Bone marrow (tissue), 2 donors: ENCODE measurements at places on chromosomes 12 and 14.

DNA sequence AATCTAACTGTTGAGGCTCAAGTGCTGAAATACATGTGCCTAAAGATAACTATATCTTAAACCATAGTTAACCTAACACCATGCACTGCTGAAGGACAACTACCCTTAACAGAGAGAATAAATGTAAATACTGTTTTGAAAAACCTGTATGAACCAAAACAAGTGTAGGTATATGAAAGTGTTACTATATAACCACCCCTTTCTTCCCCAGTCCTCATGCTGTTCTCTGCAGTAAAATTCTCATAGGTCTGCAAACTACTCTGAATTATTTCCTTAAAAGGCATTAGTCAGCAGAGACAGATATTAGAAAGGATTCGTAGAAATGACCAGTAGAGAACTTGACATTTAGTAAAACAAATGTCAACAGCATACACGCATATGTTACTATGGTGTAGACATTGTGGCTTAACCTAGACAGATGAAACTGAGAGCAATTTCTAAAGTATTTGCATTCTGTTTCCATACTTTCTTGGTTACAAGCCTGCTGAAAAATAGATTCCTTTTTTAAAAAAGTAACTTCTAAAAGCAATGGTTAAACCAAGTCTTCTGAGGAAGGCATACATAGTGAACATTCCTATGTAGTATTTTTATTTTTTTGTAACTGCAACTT is 13.9 kb downstream of the CSRP2 start:
- no peak for DNase-seq

DNA sequence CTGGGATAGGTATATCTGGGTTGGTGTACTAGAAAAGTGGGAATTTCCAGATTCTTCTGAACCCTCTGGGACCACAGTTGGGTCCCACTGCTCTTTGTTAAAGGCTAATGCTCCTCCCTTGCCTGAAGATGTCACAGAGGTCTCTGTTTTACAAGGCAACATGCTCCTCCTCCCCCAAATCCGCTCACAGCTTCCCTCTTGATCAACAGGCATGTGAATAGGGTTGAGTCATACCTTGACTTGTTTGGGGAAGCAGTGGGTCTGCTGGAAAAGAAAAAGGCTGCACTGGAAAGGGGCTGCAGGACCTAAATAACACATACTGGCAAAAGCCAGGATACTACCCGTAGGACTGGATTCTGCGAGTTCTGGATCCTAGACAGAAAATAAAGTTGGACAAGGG is 165.4 kb upstream of the TMEM260 start:
- peak; percentile 70 for DNase-seq

GRCh38 chr14:36443374-36443773 is 76.7 kb downstream of the NKX2-1 start:
- DNase-seq = no peak

- no peak for DNase-seq
Measured at GRCh38 chr14:68656452-68656851, 136.4 kb downstream of the ZFP36L1 start.

- no peak for DNase-seq
Measured at GRCh38 chr12:118107011-118107410, 3.2 kb upstream of the VSIG10 start.

GRCh38 chr12:75887979-75888378 is 143.6 kb downstream of the PHLDA1 start:
- no peak for DNase-seq

GRCh38 chr14:87231336-87232026 is 761.5 kb downstream of the GALC start:
- no peak for DNase-seq

- no peak for DNase-seq
Measured at GRCh38 chr14:105430565-105430964, 10.9 kb downstream of the MTA1 start.

- no peak for DNase-seq
Measured at GRCh38 chr12:13952096-13952495, 29.3 kb downstream of the GRIN2B start.

DNA sequence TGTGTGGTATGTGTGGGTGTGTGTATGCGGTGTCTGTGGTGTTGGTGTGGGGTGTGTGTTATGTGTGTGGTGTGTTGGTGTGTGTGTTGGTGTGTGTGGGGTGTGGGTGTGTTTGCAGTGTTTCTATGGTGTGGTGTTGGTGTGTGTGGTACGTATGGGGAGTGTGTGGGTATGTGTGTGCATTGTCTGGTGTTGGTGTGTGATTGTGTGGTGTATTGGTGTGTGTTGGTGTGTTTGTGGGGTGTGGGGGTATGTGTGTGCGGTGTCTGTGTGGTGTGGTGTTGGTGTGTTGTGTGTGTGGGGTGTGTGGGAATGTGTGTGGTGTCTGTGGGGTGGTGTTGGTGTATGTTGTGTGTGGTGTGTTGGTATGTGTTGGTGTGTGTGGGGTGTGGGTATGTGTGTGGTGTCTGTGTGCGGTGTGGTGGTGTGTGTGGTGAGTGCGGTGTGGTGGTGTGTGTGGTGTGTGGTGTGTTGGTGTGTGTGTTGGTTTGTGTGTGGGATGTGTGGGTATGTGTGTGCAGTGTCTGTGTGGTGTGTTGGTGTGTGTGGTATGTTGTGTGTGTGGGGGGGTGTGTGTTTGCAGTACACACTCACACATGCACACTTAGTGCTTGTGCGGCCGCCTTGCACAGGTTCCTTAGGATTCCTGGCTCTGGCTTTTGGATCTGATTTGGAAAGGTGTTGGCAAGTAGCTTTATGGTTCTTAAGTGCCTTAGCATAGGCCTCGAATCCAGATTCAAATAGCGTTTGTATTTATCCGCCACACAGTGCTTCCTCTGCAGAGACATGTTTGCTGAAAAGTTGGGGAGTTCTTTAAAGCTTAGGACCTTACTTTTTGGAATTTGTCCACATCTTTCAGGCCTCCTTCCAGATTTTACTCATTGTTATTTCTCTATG is 16.4 kb downstream of the MLXIP start:
- no peak for DNase-seq

GRCh38 chr12:14849661-14850060 is 6.3 kb upstream of the ART4 start:
- DNase-seq = no peak

DNA sequence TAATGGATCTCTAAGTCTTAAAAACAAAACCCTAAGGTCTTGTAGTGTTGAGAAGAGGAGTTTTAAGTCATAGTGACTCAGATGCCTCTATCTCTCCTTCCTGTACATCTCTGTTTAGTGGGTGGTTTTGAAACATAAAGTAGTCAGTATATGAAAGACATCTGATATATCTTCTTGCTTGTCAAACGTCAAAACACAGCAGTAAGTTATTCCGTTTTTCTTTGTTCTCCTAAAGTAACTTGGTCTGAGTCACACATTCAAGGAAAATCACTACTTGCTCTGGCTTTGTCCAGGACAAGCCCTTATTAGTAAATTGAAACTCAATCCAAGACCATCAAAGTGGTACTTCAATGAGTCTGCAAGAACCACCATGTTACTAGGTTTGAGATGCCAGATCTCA is 1172.5 kb downstream of the BCL11B start:
- no peak for DNase-seq
